Naive B cell (primary cell): ENCODE measurements at places on chromosomes 6 and 20.

DNA sequence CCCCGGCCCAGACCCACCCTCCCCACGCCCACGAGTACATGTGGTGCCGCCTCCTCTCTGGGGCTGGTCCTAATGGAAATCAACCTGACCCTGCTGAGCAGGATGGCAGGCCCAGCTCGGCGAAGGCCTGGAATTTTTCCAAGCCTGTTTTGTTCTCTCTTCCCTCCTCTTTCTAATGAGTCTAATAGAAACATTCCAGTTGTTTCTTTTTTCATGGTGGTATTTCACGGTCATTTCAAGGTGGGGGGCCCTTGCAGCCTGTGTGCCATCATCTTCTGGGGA lies 16.6 kb downstream of the SMOC2 start:
- DNase-seq, result no peak

DNA sequence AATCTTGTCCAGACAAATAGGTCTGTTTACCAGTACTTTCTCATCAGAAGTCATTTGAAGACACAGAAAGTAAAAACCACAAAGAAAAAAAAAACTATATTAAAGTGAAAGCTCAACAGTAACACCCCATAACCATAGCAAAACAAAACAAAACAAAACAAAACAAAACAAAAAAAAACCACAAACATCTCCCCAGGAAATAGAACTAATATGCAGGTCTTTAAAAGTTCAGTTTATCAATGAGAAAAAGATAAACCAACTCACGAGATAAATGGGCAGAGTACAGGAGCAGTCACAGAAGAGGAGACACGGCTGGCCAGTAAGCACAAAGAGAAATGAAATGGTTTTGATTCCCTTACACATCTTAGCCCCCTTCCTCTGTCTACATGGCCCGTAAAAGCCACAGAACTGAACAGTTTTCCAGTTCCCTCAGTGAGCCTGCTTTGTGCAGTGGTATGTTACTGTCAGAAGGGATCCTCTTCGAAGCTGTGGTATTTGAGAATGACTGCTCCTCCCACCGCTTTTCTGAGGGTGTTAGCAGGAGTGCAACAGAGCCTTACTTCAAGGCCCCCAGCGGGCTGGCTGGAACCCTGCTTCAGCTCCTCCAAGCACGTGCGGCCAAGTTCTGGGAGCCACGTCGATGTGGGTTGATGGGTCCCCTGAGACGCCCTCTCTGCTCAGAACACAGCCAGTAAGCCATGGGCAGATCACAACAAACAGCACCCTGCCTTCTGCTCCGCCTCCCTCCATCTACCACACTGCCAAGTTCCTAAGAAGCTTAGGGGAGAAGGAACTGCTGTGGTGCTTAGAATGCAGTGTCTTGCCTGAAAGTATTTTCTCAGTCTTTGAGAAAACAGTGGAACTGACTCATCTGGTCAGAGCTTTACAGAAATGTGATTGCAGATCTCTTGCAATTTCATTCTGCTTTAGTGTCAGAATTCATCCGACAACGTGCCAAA lies 14.0 kb downstream of the UST start:
- peak; percentile 88 for DNase-seq

DNA sequence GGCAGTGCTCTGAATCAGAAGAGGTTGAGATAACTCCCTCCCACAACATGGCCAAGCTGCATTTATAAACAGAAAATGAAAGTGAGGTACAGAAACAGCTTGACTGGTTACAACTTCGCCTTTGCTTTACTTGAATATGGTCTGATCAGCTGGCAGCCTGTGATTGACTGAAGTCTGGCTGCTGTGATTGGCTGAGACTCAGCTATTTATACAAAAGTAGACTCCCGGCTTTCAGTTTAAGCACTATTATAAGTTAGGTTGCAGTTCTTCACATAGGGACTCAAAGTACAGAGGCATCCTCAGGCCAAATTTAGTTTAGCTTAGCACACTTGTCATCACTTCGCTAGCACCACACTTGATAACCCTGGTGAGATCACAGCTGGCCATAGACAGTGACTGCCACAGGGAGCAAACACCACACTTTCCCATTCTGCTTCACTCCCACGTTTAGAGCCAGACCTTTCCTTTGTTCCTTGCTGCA lies 362.6 kb downstream of the EPM2A start:
- DNase-seq, result no peak

- no peak for DNase-seq
These were observed 6.5 kb downstream of the PRPH2 start for GRCh38 chr6:42715871-42716270.

DNA sequence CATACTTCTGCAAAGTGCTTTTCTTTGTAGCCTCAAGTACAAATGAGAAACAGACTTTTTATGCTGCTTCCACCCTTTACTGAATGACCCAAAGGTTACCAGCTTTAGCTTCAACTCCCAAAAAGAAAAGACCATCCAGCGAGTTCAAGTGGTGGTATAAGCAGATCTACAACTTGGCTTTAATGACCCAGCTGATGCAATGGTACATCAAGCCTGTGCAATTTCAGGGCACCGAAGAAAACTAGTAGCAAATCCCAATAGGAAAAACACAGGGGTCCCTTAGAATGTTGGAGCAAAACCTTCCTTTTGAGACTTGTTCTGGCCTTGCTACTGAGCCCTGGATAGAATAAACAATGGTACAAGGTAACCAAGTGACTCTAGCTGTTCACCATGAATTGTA lies 33.8 kb downstream of the STX7 start:
- no peak for DNase-seq

DNA sequence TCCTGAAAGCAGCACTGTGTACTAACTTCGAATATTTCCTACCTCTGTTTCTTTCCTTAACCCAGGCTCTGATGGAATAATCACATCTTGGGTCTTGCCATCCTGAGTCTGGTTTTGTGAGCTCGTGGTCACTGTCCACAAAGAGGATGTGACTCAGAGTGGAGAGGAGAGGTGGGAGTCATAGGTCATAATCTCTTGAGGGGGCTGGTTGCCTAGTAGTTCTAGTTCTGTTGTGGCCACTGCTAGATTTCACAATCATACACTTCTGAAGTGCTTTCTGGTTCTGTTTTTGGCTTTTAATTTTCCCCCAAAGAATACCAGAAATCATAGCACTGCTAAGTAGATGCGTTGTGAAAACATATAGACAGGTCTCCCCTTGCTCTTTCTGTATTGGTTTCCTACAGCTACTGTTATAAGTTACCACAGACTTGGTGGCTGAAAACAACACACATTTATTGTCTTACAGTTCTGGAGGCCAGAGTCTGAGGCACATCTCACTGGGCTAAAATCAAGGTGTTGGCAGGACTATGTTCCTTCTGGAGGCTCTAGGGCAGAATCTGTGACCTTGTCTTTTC lies 102.8 kb downstream of the NRSN1 start:
- DNase-seq, result no peak

DNA sequence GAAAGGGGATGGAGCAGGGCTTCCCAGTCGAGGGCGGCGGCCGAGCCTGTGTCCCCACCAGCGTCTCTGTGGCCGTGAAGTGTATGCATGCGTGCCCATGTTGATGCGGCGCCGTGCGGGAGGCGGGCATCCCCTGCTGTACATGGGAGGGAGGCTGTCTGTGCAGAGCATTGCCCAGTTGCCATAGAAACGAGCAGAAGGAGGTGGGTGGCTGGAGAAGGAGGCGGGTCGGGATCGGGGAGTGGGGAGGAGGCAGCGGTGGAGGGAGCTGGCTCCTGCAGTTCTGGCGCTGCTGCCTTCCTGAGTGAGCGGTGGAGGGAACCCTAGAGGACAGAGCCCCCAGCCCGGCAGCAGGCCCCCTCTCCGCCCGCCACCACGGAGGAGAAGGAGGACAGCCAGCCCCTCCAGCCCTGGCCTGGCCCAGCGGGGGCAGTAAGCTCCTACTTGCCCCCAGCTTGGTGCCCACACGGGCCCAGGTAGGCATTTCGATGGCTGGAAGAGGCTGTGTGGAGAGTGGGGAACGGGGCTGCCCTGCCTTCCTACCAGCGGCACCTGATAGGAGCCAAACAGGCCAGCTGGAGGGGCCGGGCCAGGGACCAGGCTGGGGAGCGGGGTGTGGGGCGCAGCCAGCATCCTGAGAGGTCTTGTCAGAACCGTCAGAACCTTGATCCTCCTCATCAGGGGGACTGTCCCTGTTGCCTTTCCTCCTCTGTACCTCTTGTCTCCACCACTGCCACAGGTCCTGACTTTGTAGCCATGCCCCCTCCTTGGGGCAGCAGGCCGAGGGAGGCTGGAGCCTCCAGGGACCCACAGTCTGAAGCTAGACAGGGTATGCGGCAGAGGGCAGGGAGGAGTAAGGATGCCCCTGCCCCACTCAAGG lies 41.3 kb downstream of the SPDEF start:
- no peak for DNase-seq

DNA sequence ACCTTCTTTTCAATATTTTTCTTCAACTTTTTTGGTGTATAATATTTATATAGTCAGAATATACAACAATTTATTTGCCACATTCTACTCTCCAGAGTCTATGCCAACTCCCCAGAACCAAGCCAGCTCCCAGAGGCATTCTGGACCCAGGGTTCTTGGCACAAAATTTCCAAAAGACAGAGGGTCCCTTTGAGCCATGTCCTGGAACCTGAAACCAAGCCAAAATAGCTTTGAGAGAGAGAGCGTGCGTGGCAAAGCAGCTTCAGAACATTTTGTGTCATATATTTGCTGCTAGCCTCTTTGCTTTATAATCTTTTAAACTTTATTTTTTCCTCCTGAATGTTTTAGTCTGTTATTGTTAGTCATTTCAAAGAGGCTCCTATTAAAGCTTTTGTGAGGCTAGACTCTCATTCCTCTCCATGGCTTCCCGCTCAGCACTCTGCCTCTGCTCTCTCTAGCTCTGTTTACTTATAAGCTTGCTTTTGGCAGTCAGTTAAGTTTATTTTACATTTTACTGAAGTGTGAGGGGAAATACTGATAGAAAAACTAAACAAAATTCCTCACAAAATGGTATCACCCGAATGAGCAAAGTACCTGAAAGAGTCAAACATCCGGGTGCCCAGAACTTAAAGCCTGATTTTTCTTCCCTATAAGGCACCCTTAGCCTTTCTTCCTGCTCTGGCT lies 605.1 kb upstream of the ID4 start:
- no peak for DNase-seq

- DNase-seq, result no peak
These were observed 326.6 kb upstream of the RNF24 start for GRCh38 chr20:4341804-4342485.

DNA sequence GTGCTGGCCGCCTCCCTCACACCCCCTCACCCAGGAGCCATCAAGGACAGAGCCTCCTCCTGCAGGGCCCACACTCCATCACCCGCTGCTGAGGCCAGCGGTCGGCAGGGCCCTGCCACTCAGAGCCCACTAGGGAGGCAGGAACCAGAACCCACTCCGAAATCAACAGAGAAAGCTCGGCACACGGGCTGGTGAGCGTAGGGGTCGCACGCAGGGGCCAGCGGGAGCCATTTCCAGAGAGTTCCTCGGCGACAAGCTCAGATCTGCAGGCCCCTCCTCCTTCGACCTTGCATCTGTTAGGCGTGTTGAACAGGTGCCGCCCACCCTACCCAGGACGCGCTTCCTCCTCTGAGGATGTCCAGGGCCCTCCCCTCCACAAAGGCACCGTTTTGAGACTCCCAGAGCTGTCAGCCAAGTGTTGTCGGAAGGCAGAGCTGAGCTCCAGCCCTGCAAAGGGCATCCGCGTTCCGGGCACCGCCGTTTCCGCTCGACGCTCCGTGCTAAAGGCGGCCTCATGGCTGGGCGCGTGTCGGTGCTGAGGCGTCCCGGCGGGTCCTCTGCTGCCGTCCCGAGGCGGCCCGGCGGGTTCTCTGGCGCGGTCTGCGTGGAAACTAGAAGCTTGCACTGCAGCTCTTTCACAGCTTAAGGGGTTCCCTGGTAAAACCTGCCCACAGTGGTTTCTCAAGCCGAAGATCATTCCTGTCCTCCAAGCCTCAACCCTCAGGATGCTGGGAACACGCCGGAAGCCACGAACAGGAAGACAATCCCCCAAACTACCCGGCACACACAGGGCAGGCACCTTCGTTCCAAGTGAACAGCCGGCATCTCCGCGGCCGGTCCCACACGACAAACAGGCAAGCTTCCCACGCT lies 6.8 kb downstream of the KCNQ2 start:
- DNase-seq, result no peak

- no peak for DNase-seq
These were observed 1.9 kb upstream of the SASH1 start for GRCh38 chr6:148340586-148341297.
